ENCODE measurements at places on chromosomes 13 and 19.
A peak's percentile ranks its signal among the peaks of the same experiment; 100 is the strongest.

- H3K4me1 ChIP-seq: no peaks in the 10 kb centered on the region
- H3K27ac ChIP-seq: no peak overlapping the region
- H3K4me3 ChIP-seq: no peak overlapping the region
- H3K36me3 ChIP-seq: peaks cover 26% of the 10 kb centered on the region
- no peak for DNase-seq
Measured at GRCh38 chr19:4684312-4685095, 14.4 kb upstream of the MYDGF start.

DNA sequence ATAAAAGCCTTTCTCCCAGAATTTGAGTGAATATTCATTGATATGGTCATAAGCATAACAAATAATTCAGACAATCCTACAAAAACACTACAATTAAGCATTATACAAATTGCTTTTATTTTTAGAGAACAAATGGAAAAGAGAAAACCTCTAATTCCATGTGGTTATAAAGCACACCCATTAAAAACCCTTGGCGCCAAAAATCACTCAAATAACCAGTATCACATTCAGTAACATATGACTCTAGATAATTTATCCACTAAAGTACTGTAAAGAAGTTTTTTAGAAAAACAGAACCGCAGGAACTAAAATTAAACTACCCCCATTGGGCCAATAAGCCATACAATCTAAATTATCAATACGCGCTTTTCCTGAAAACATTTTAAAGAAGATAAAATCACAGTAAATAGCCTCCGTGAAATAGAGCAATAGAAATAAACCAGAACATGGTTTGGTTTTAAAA, 569 bp downstream of the LCP1 start:
- no peak overlapping the region for H3K4me3 ChIP-seq
- no peak for DNase-seq
- H3K27me3 ChIP-seq: peaks cover 3% of the 10 kb centered on the region
- H3K27ac ChIP-seq: no peak overlapping the region
- H3K4me1 ChIP-seq: no peaks in the 10 kb centered on the region
- no peaks in the 10 kb centered on the region for H3K36me3 ChIP-seq

- no peaks in the 10 kb centered on the region for H3K36me3 ChIP-seq
- H3K27ac ChIP-seq: peak overlapping the region; percentile 18
- no peaks in the 10 kb centered on the region for H3K27me3 ChIP-seq
- no peak overlapping the region for H3K4me3 ChIP-seq
Measured at GRCh38 chr19:17680230-17680722, 7.9 kb downstream of the UNC13A start.

DNA sequence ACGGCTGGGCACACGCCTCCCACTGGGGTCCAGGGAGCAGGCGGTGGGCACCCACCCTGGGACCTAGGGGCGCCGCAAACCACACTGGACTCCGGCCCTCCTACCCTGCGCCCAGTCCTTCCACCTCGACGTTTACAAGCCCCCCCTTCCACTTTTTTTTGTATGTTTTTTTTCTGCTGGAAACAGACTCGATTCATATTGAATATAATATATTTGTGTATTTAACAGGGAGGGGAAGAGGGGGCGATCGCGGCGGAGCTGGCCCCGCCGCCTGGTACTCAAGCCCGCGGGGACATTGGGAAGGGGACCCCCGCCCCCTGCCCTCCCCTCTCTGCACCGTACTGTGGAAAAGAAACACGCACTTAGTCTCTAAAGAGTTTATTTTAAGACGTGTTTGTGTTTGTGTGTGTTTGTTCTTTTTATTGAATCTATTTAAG, 1.6 kb downstream of the JUNB start:
- peak overlapping the region; percentile 90 for H3K27ac ChIP-seq

DNA sequence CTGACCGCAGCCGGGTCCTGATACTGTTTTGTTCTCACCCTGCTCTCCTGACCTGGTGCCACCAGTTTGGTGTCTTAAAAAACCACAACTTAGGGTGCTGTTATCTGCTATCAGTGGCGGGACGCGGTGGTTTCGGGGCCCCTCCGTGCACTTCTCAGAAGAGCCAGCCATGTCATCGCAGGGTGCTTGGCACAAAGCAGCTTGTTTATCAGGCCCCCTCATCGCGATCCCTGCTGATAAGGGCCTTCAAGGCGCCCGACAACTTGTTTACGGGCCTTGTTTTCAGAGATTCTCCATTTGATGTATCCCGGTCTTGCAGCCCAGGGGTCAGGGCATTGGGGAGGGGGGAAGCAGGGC, 58.1 kb upstream of the KLF2 start:
- DNase-seq: no peak
- peaks cover 4% of the 10 kb centered on the region for H3K4me1 ChIP-seq
- no peak overlapping the region for H3K27ac ChIP-seq
- H3K27me3 ChIP-seq: peaks cover 3% of the 10 kb centered on the region
- H3K36me3 ChIP-seq: no peaks in the 10 kb centered on the region

- no peaks in the 10 kb centered on the region for H3K27me3 ChIP-seq
- no peak overlapping the region for H3K27ac ChIP-seq
- H3K4me3 ChIP-seq: no peak overlapping the region
- no peaks in the 10 kb centered on the region for H3K36me3 ChIP-seq
- peak; percentile 44 for DNase-seq
Measured at GRCh38 chr13:30725326-30726085, 9.8 kb upstream of the ALOX5AP start.

GRCh38 chr19:28134311-28134710, 1078.6 kb downstream of the UQCRFS1 start:
- no peaks in the 10 kb centered on the region for H3K36me3 ChIP-seq
- no peaks in the 10 kb centered on the region for H3K27me3 ChIP-seq
- H3K4me1 ChIP-seq: no peaks in the 10 kb centered on the region
- H3K4me3 ChIP-seq: no peak overlapping the region
- no peak for DNase-seq
